ENCODE measurements at places on chromosomes 2 and 18.

DNA sequence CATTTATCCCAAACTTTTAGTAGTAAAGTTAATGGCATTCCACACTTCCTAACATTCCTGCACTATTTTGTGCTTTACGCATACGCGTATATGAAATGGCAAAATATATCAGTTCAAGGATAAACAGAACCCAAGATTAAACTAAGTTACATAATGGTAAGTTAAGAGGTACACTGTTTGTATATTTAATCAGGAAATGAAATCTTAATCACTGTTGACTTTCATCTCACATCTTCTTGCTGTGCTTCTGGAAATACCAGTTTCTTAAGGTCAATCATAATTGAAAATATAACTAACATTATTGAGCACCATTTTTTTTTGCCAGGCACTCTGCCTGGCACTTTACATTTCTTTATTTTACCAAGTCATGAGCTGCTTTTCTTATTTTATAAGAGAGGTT, 565.2 kb downstream of the LRP1B start:
- DNase-seq: no peak

DNA sequence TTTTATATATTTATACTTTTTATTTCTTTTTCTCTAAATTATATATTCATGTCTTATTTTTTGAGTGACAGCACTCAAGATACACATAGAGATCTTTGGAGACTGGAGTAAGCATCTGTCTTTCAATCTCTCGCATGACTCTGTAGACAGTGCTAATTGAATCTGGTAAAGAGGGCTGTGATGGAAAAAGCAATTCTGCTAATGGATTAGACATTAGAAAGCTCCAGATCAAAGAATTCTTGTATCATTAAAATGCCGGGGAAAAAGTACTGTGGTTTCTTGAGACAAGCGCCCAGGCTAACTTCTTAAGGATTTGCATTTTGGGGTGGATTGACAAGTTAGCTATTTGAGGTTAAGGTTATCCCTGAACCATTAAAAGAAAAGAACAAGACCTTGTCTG, 383.1 kb upstream of the TNP1 start:
- DNase-seq: no peak

DNA sequence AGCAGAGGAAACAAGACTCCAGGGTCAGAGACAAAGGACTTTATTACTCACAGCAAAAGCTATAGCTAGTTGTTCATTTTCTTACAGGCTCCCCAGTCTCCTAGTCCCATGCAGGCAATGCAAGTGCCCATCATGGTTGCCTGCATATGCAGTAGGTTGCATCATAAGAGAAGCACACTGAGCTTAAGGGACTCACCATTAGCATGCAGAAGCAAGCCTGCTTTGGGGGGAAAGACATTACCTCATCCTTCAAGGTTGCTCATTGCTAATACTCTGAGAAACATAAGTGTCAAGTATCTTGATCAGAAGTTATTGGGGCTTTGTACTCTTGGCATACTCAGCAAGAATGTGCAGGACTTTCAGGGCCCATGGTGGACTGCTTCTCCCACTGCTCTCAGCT, 114.6 kb upstream of the CCDC68 start:
- DNase-seq: no peak

GRCh38 chr2:73939419-73939818, 12.7 kb downstream of the DGUOK start:
- DNase-seq: no peak

DNA sequence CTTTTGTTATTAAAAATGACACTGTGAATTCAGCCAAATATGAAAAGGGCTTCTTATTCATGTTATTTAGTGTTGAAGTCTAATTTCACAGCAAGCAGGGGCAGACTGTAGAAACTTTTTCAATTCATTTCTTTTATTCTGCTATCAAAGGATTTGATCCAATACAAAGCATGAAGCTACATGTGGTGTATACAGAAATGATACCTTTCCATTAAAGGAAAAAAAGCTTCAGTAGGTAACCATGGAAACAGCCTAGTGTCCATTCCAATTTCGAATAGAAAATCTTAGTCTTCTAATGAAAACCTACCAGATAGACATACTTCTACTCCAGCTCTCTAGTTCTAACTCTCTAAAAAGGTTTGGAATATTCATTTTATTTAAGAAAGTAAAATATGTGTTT, 276.2 kb upstream of the KCNJ3 start:
- no peak for DNase-seq

DNA sequence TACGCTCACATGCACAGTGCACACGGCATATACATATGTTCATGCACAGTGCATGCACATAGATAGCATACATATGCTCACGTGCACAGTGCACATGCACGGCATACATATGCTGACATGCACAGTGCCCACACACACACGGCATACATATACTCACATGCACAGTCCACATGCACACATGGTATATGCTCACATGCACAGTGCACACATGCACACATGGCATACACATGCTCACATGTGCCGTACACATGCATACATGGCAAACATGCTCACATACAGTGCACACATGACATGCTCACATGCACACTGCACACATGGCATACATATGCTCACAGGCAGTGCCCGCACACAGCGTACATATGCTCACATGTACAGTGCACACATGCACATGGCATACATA, 97.7 kb upstream of the CTDP1 start:
- DNase-seq: no peak

DNA sequence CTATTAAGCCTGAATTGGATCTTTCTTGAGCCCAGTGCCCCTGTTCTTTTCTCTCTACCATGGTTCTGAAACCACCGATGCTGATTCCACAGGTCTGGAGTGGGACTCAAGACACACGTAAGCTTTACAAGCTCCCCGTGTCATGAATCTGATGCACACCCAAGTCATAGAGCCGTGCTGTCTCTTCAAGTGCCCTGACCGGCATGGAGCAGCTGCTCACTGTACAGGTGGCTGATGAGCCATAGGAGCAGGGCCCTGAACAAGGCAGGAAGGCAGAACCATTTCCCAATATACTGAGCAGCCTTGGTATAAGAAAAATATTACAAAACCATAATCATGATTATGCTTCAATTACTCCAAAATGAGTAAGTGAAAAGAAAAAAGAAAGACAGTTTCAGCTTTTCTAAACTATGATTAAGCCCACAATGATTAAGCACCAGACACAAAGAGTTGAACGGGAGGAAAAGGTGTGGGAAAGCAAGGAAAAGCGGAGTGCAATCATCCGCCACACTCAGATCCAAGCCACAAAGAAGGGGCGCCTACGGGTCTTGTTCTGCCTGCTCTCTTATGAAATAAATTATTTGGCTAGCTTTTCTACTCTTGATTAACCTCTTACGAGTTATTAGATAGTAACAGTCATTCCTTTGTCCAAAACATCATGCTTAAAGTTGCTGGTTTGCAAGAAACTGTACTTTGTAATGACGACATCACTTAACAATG, 41.7 kb downstream of the NOL10 start:
- DNase-seq: no peak

GRCh38 chr2:173048897-173049661, 26.6 kb upstream of the MAP3K20 start:
- DNase-seq: peak; percentile 61

GRCh38 chr2:180720829-180721228, 259.6 kb upstream of the UBE2E3 start:
- DNase-seq: no peak

DNA sequence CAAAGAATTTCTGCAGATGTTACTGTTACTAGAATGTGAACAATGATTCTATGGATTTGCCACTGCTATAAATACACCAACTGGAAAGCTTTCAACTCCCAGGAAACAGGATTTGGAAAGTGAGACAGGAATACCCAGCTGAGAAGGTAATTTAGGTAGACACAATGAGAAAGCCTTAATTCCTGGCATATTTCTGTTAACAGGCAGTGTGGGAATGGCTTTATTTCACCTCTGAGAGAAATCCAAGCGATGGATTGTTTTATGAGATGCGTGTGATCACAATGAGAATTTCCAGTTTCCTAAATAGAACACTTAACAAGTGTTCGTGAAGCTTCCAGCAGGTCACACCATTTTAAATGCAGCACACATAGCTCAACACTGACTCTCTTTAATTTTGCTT, 133.0 kb downstream of the SLC8A1 start:
- DNase-seq: no peak

DNA sequence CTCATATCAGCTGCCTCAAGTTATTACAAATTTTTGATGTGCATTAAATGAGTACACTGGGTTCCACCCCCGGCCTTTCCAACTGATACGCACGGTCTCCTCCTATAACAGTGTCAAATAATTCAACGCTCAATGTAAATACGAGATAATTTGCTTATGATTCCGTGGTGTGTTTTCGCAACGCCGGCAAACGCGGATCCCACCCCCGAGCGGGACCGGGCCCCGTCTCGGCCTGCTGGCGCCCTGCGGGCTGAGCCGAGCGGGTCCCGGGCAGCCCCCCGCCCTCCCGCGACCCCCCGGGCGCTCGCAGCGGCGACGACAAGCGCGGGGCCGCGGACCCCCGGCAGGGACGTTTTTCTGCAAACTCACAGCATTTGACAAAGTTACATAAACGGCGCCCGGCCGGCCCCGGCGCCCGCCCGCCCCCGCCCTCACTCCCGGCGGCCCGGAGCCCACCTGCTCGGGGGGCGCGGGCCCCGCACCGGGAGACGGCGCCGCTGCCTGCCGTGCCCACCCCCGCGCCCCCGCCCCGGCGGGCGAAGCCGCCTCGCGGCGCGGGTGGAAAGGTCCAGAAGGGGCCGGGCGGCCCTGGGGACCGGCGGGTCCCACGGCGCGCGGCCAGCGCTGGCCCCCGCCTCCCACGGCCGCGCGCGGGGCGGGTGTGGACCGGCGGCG, 762 bp downstream of the HDAC4 start:
- no peak for DNase-seq

DNA sequence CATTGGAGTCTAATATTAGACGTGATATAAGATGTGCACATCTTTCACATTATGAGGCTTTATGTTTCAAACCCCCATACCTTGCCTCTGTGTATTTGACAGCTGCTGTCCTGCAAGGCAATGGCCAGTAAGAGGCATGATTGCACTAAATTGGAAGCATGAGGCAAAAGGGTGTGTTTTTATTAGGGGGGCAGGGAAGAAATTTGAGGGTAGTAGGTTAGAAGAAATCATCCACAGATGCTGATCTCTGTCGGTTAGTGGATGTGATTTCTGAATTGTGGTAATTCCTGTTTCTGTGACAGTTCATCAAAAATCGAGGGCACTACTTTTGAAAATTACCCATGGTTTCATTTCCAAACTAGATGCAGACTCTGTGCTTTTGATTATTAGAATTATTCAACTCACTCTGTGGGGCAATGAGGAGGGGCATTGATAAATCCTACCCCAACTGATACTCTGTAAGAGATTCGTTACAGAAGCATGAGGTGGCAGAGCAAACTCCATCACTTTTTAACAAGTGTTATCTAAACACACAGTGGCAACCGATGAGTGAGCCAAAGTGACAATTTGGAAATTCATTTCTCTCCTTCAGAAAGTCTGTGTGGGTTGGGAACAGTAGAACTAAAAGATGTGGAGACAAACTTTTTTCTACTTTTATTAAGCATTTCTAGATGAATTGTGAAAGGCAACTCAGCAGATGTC, 453.0 kb downstream of the ARHGAP15 start:
- DNase-seq: no peak

DNA sequence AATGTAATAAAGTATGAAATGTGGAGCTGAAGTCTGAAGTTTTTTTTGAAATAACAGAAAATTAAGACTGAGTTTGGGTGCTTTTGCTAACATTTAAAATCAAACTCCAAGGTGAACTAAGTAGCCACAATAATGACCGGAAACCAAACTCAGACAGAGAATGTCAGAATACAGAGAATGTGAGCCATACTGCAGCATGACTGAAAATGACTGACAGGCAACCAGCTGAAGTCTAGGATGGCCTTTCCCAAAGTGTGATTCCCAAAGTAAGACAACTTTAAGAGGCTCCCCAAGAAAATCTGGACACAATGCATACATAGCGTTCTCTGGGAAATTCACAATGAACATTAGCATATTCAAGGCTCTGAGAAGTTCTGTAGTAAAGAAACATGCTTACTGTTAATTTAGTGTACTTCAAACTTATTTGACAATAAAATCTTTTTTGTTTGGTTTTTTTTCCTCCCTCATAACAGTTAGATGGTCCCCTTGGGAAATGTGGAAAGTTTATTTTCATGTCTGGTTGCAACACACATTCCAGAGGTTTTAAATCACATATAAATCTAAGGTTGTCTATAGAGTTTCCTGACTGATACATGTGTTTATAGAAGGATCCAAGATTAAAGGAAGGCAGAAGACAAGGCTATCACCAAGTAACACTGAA, 28.6 kb downstream of the PLA2R1 start:
- DNase-seq: no peak

DNA sequence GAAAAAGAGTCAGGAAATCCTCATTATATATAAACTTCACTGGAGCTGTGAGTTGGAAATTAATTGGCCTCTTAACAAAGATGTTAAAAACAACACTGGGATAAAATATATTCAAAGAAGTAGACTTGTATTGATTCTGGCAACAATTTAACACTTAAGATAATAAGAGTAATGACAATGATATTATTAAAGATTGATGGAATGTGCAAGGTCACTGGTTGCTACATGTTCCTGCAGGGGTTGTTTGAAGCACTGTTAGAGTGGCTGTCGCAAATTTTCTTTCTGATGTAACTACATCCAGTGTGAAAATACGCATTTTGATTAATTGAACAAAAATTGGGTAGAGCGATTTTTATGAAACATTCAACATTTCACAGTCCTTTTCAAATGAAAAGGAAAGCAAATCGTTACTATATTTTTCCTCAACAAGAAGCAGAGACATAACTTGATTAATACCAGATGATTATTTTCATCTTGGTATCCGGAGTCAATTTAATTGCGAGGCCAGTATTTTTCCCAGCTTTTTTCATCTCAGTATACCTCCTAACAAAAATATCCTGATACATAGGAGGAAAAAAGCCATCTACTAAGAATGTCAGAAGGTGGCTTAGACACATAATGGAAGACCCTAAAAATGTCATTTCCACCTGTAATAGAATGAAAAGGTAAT, 6.1 kb downstream of the PTGR3 start:
- no peak for DNase-seq

DNA sequence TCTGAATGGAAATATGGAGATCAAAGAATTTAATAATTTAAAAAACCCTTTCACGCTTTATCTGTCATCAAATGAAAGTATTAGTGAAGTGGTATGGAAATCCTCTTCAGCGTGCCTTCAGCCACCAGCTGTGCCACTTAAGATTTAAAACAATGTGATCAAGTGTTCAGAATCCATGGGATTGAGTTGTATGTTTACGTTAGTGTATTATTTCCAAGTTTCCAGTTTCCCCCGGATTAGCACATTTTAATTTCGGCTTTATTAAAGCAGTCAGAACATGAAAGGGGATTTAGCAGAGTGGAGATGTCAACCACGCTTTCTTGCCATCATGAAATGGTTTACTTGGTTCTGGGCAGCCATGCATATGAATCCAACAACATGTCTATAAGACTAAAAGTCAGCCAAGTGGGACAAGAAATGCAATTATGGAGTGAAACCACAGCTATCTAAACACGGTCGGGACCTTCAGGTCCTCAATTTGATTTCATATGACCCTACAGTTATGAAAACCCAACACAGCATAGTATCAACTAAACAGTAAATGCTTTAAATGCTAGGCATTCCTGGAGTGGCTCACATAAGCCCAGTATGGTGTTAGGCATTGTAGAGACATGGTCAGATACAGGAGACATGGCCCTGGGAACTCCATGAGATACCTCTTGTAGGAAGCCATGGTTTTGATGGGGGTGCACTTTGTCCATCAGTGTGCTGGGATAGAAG, 224.9 kb upstream of the EPAS1 start:
- no peak for DNase-seq

- DNase-seq: no peak
These were observed 11.3 kb upstream of the KCNS3 start for GRCh38 chr2:17867133-17867532.

All from testis (tissue), 5 donors.